ENCODE measurements at places on chromosomes 3 and 15. TPM values are rescaled to one million over a fixed set of nuclear protein-coding genes. Genes with fewer than 3 reads are reported as not detected.

PLSCR2 gene
- not detected for polyA plus RNA-seq

GOLGA8F gene
- polyA plus RNA-seq, result not detected

LRRC31 gene
- polyA plus RNA-seq, result not detected

RASGRP1 gene
- polyA plus RNA-seq, result 1.3 TPM

GAP43 gene
- 151 TPM for polyA plus RNA-seq

CPN2 gene
- polyA plus RNA-seq, result not detected

GOLGB1 gene
- polyA plus RNA-seq, result 8.3 TPM

SLC22A13 gene
- not detected for polyA plus RNA-seq

SLC35G2 gene
- polyA plus RNA-seq, result 12.8 TPM

LRRN1 gene
- 13.6 TPM for polyA plus RNA-seq

GCHFR gene
- polyA plus RNA-seq, result 47.2 TPM

LARP6 gene
- polyA plus RNA-seq, result 52.1 TPM

DPP8 gene
- polyA plus RNA-seq, result 6.1 TPM

PGBD4 gene
- polyA plus RNA-seq, result 0.32 TPM

TRIM71 gene
- polyA plus RNA-seq, result 0.10 TPM

CIDEC gene
- polyA plus RNA-seq, result not detected

CLDN16 gene
- not detected for polyA plus RNA-seq

EBLN2 gene
- not detected for polyA plus RNA-seq

TPRG1 gene
- not detected for polyA plus RNA-seq

ECE2 gene
- polyA plus RNA-seq, result 9.5 TPM

GMPS gene
- polyA plus RNA-seq, result 61.0 TPM

CCR8 gene
- polyA plus RNA-seq, result not detected

SOX14 gene
- polyA plus RNA-seq, result 0.15 TPM

OIP5 gene
- 9.2 TPM for polyA plus RNA-seq

TGM4 gene
- polyA plus RNA-seq, result not detected

FSD2 gene
- not detected for polyA plus RNA-seq

CD80 gene
- polyA plus RNA-seq, result not detected

RSRC1 gene
- polyA plus RNA-seq, result 26.7 TPM

LXN gene
- polyA plus RNA-seq, result 2.1 TPM

RBMS3 gene
- 2.4 TPM for polyA plus RNA-seq

KIF7 gene
- 1.7 TPM for polyA plus RNA-seq

DBR1 gene
- polyA plus RNA-seq, result 6.0 TPM

NR2F2 gene
- 60.4 TPM for polyA plus RNA-seq

NGLY1 gene
- polyA plus RNA-seq, result 7.8 TPM

HPS3 gene
- polyA plus RNA-seq, result 7.4 TPM

BCHE gene
- polyA plus RNA-seq, result 2.7 TPM

TUSC7 gene
- not detected for polyA plus RNA-seq

TMEM45A gene
- polyA plus RNA-seq, result 1.1 TPM

CFAP100 gene
- polyA plus RNA-seq, result not detected

PLA2G4D gene
- 0.17 TPM for polyA plus RNA-seq

GJD2 gene
- 0.20 TPM for polyA plus RNA-seq

IQCH gene
- 3.9 TPM for polyA plus RNA-seq

GABRB3 gene
- 61.1 TPM for polyA plus RNA-seq

IQSEC1 gene
- polyA plus RNA-seq, result 34.7 TPM

EIF4E3 gene
- polyA plus RNA-seq, result 7.2 TPM

KBTBD13 gene
- not detected for polyA plus RNA-seq

TASOR gene
- polyA plus RNA-seq, result 6.2 TPM

CAMK1 gene
- 23.8 TPM for polyA plus RNA-seq

MAPKAPK3 gene
- 11.5 TPM for polyA plus RNA-seq
